ENCODE measurements at places on chromosomes 1 and 21. TPM values are rescaled to one million over a fixed set of nuclear protein-coding genes. Genes with fewer than 3 reads are reported as not detected.

The FAM78B gene
- total RNA-seq = 1.8 TPM

The PLCH2 gene
- total RNA-seq = 0.48 TPM

GRCh38 chr1:34928699-34929496 is 552 bp downstream of the DLGAP3 start:
- no peak for DNase-seq

The KCNT2 gene
- total RNA-seq = 26.4 TPM

- DNase-seq = no peak
These were observed 60.3 kb downstream of the XCL2 start for GRCh38 chr1:168483539-168483938.

The TRAF5 gene
- total RNA-seq = 16.9 TPM

GRCh38 chr1:3805038-3805437 is 8.7 kb upstream of the LRRC47 start:
- no peak for DNase-seq

GRCh38 chr1:163163881-163164582 is 38.7 kb downstream of the RGS5 start:
- DNase-seq = no peak

The HNRNPCL1 gene
- not detected for total RNA-seq

- DNase-seq = no peak
These were observed 219.1 kb upstream of the ZC3H12A start for GRCh38 chr1:37255136-37255795.

The KIF14 gene
- total RNA-seq = not detected

The ZNF683 gene
- total RNA-seq = 0.41 TPM

The CD101 gene
- total RNA-seq = 0.53 TPM

The MYOM3 gene
- 0.36 TPM for total RNA-seq

The SLC44A5 gene
- 2.5 TPM for total RNA-seq

GRCh38 chr1:59354709-59355337 is 57.9 kb downstream of the FGGY start:
- DNase-seq = peak; percentile 29

The S100A16 gene
- 62.2 TPM for total RNA-seq

- peak; percentile 89 for DNase-seq
These were observed 5.6 kb upstream of the FAM131C start for GRCh38 chr1:16078925-16079656.

DNA sequence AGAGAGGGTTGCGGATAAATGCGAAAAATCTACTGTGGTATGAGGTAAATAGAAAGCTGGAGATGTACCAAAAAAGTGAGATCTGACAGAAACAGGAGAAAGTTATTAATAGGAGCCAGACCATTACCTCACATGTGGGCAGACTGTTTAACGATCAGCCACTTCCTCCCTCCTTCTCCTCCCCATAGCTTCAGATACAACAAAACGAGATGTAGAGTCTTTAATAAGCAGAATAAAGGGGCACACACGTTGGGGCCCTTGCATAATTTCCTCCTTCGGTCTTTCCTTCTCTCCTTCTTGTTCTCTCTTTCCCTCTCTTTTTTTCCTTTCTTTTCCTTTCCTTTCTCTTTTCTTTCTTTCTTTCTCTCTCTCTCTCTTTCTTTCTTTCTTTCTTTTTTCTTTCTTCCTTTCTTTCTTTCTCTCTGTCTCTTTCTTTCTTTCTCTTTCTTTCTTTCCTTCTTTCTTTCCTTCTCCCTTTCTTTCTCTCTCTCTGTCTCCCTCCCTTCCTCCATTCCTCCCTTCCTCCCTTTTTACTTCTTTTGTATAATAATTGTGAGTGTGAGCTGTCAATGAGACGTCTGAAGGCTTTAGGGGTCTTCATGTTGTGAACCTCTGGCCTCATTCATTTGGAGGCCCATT is 242.1 kb downstream of the GRIK1 start:
- no peak for DNase-seq

The TEX38 gene
- not detected for total RNA-seq

DNA sequence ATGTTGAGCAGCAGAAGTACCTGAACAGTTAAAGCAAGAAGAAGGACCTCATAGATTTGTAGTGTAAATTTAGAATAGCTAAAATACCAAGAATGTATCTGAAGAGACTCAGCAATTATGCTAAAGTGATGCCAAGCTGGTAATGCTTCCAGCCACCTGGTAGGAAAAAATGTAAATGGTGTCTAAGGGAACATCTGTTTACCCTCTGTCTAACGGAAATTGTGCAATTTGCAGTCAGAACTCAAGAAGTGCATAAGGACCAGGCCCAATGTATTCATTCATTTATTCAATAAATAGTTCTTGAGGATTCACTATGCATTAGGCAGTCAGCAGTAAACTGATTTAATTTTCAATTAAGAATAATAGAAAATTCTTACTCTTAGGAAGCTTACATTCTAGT is 116.0 kb upstream of the ADGRL4 start:
- DNase-seq = no peak
